ENCODE measurements at places on chromosomes 12 and 14.

- no peak for DNase-seq
These were observed 47.4 kb upstream of the MEG3 start for GRCh38 chr14:100778526-100778882.

DNA sequence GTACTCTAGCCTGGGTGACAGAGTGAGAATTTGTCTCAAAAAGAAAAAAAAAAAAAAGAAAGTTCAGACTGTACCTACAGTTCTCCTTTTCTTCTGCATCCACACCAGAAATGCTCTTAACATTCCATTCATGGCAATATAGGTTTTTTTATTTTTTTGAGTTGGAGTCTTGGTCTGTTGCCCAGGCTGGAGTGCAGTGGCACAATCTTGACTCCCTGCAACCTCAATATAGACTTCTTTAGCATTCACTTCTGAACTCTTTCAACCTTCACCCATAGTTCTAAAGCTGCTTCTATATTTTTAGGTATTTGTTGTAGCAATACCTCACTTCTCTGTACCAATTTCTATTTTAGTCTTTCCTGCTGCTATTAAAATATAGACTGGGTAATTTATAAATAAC lies 1095.7 kb downstream of the FLRT2 start:
- DNase-seq, result no peak

DNA sequence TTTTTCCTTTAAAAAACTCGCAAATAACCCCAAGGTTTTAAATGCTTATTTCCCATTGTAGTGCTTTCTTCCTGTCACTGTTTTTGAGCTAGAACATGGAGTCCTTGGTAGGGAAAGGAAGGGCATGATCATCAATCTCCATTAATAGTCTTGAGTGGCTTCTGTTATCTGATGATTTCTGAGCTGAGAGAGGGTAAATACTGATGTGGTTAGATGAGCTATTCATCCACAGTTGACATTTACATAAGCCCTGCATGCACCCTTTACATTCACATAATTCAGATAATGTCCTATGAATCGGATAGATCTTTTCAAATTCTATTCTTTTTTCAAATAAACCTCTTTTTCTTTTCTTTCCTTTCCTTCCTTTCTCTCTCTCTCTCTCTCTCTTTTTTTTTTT lies 81.4 kb downstream of the NTN4 start:
- DNase-seq, result no peak

DNA sequence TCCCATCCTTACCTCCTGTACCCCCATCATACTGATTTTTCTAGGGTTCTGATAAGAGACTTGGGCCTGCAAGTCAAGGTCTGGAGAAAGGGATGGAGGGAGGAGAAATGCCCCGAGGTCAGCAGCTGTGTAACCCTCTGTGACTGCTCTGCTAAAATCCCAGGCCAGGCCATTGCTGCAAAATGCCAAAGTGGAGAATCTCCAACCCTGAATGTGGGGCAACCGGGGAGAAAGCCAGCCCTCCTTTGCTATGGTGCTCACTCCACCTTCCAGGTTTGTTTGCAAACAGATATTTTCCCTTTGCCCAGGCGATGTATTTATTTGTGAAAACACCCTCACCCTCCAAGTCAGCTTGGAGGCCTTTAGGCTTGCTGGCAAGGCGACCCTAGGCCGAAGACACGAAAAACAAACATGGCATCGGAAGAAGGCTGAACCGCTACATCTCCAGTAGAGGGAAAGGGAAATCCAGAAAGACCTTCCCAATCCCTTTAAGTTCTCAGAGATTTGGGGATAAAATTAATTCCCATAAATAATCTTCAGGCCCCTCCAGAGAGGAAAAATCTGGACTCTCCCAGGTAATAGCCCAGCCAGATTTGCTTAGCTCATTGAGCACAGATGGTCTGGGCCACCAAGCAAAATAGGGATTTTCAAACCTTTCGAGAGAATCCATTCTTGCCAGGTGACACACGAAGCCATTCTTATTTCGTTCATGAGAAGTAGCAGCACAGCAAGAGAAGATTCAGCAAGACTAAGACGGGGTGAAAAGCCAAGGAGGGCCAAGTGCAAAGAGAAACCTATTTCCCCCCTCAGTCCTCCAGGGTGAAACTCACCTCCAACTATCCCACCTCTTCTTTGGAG lies 1.3 kb upstream of the TBX5 start:
- no peak for DNase-seq
